Glutamatergic neuron (in vitro differentiated cells): ENCODE measurements at places on chromosomes 13 and 19.

DNA sequence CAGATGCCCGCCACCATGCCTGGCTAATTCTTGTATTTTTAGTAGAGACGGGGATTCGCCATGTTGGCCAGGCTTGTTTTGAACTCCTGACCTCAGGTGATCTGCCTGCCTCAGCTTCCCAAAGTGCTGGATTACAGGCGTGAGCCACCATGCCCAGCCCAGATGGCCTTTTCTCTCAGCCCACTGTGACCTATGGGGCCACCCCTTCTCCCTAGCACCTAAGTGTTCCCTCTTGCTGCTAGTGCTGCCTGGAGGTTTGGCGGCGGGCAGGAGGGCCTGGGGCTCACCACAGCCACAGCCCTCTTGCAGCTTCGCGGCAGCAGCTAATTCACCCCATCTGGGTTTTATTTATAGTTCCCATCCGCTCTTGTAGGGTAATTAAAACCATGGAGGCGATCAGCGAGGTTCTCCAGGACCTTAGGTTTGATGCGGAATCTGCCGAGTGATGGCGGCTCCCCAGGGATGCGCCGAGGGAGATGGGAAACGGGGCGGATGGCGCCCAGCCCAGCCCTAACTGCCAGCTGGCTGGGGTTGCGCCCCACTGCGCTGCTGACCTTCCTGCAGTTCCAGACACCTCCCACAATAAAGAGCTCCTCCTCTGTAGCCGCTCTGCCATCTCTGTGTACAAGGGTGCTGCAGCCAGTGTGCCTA, 3.3 kb downstream of the REX1BD start:
- DNase-seq = no peak

- DNase-seq = no peak
Observed at GRCh38 chr13:27381601-27382000, 42.8 kb upstream of the GTF3A start.

DNA sequence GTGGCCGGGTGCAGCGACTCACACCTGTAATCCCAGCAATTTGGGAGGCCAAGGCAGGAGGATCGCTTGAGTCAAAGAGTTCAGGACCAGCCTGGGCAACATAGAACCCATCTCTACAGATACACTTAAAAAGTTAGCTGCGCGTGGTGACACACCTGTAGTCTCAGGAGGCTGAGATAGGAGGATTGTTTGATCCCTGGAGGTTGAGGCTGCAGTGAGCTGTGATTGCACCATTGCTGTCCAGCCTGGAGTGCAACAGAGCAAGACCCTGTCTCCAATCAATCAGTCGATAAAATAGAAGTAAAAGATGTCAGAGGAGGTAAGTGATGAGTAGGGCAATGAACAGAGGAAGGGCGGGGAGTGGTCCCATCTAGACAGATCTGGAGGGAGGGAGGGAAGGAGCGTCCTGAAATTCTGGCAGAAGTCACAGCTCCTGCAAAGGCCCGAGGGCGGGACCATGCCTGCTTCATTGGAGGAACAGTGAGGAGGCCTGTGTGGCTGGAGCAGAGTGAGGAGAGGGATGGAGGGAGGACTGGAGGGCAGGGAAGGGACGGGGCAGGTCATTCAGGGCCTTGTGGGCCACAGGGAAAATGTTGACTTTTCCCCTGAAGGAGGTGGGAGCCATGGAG, 9.7 kb downstream of the SMIM24 start:
- DNase-seq = no peak

GRCh38 chr13:50406831-50407230, 391.6 kb downstream of the KCNRG start:
- no peak for DNase-seq

DNA sequence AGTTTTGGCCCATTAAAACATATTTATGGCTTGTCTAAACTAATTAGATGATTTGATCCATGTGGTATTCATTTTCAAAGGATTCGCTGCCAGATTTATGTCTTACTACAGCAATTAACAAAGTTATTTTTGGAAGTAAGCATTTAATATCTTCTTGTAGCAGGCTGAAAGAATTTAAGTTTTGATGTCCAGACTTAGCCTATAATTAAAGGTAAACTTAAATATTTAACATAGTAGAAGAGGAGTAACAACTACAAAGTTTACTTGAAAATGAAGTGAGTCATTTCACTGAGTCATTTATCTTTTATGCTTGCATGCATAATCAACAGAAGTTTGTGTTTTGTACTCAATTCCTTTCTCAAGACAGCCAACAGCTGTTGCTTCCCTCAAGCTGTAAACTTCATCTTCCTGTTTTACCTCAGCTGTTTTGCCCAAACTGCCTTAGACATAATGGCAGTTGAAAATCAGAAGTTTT, 58.1 kb downstream of the EDNRB start:
- no peak for DNase-seq

DNA sequence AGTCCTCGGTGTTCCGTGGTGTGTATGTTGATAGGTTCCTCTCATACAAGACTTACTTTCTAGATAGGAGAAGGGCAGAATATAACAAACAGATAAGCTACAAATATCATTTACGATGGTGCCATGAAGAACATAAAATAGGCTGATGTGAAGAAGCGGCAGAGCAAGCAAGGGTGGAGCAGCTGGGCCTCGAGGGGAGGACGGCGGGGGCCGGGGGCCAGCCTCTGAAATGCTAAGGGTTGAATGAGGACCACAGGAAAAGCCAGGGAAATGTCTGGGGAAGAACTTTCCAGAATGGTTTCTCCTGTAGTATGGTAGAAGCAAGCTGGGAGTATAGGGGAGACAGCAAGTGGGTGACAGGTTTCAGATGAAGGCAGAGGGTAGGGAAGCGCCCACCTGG, 529.5 kb downstream of the LIG4 start:
- no peak for DNase-seq

GRCh38 chr13:101648766-101649487, 196.5 kb downstream of the ITGBL1 start:
- DNase-seq = no peak

GRCh38 chr19:20513189-20513904, 52.2 kb downstream of the ZNF737 start:
- no peak for DNase-seq

GRCh38 chr13:111303559-111303958, 16.9 kb upstream of the TEX29 start:
- DNase-seq = no peak

GRCh38 chr19:16618248-16618647, 9.8 kb downstream of the MED26 start:
- DNase-seq = no peak

DNA sequence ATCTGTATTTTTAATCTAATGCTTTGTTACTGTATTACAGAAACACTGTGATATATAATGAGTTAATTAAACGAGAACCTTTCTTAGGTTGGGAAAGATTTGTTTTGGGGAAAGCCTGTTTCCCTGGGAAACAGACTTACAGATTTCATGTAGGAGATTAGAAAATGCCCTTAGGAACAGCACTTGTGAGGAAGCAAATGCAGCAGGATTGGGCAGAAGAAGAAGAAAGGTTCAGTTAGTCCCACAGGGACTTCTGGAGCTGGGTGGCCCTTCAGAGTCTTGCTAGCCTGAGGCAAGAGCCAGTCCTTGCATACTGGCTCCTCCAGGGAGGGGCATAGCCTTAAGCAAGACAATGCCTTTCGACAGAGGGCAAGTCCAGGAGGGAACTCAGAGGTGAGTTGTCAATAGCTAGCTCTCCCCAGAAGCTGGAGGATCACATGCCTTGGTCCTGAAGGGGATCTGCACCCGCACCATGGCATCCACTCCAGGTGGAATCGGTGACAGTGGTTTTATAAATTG, 36.8 kb downstream of the N4BP2L1 start:
- no peak for DNase-seq
